ENCODE measurements at places on chromosomes 7 and 10.

- no peak for DNase-seq
Observed at GRCh38 chr10:31426401-31426800, 107.4 kb downstream of the ZEB1 start.

DNA sequence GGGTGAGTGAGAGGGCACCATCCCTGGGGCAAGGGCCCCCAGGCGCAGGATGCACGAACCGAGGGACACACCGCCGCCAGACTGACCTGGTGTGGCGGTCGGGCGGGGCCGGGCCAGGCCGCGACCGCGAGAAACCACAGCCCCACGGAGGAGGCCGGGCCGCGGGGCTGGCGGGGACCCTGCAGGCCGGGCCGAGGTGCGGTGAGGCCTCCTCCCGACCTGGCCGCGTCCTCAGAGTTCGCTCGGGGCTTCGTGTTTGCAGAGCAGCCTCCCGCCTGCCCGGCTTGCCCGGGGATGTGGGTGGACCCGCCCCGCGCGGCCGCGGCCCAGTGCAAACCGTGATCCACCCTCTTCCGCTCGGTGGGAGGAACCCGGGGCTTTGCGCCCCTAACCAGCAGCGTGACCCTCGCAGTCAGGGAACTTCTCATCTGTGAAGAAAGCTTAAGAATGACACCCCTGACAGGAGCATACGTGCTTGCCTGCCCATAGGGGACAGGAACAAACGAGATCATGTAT, 20.6 kb upstream of the HOXA13 start:
- no peak for DNase-seq

GRCh38 chr7:99121496-99122021, 22.3 kb downstream of the SMURF1 start:
- no peak for DNase-seq

GRCh38 chr10:22824984-22825383, 102.9 kb upstream of the ARMC3 start:
- no peak for DNase-seq

GRCh38 chr10:1412531-1413189, 324.7 kb downstream of the ADARB2 start:
- no peak for DNase-seq

DNA sequence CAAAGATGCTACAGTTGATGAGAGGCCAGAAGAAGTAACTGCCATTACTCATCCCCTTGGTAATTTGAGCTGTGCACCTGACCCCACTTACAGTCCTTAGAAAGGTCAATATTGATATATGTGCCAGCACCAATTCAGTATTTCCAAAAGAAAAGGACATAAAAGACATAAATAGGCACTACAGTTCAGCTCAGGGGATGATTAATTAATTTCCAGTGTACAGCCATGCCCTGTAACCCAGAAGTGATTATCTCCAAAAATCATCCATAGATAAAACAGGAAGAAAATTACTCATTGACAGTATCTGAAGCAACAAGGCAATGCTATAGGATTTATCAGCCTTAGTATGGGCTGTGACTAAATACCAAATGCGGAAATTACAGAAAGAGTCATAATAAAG, 82.4 kb downstream of the PHYHIPL start:
- DNase-seq = no peak

GRCh38 chr7:139426258-139427028, 57.0 kb downstream of the KLRG2 start:
- DNase-seq = no peak

- no peak for DNase-seq
Observed at GRCh38 chr7:36082216-36082615, 70.8 kb upstream of the EEPD1 start.

DNA sequence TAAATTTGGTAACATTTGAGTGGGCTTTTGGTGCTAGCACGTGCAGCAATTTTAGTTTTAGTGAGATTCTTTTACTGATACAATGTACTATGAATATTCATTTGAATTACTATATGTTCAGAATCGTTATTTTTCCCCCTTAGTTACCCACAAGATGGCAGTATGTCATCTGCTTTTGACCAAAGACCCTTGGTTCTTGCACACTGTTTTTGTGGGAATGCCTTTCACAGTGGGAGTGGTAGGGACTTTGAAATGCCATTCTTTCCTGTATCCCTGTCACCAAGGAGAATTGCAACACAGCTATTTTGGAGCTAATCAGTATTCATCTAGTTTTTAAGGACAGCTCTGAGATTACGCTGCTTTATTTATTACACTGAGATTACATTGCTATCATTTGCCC, 40.6 kb downstream of the SEC23IP start:
- DNase-seq = no peak

GRCh38 chr7:142134909-142135308, 23.4 kb downstream of the MGAM2 start:
- no peak for DNase-seq

GRCh38 chr10:12334186-12334530, 15.2 kb upstream of the CAMK1D start:
- no peak for DNase-seq

- no peak for DNase-seq
Observed at GRCh38 chr7:98802781-98803110, 67.1 kb downstream of the TMEM130 start.

GRCh38 chr7:151813445-151813844, 63.5 kb downstream of the PRKAG2 start:
- DNase-seq = no peak

GRCh38 chr10:100204370-100204769, 18.5 kb upstream of the ERLIN1 start:
- no peak for DNase-seq

GRCh38 chr7:25731846-25732245, 420.2 kb upstream of the NFE2L3 start:
- no peak for DNase-seq

GRCh38 chr10:25808372-25808771, 125.7 kb upstream of the MYO3A start:
- no peak for DNase-seq

DNA sequence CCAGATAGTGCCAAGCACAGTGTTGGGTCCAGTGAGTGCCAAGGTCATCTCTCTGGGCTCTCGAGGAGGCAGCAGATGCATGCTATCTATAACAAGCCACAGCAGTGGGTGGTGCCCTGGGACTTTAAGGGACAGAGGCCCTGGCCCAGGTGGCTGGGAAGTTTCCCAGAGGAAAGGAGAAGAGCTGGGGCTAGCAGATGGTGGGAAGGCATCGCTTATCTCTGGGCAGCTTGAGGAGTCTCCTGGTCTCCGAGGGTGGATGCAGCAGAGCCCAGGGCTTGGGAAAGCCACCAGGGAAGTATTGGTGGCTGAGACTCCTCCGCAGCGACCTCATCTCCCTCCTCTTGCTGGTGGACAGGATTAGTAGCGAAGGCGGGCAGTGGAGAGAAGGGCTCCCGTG, 63.4 kb upstream of the LRRC4 start:
- no peak for DNase-seq

DNA sequence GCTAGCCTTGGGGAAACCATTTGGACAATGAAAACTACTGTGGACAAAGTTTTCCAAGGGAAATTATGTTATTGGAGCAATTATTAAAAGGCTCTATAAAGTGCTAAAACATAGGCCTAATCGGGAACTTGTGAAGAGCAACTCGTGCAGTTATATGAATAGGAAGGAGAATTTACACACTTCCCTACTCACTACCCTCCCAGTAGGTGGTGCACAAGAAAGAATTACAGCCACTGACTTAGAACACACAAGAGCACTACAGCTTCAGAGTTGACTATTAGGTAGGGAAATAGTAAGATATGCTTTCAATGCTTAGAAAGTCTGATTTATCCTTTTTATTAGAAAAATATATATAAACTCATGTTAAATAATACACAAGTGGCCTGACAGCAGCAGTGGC, 47.2 kb downstream of the GSAP start:
- DNase-seq = no peak

DNA sequence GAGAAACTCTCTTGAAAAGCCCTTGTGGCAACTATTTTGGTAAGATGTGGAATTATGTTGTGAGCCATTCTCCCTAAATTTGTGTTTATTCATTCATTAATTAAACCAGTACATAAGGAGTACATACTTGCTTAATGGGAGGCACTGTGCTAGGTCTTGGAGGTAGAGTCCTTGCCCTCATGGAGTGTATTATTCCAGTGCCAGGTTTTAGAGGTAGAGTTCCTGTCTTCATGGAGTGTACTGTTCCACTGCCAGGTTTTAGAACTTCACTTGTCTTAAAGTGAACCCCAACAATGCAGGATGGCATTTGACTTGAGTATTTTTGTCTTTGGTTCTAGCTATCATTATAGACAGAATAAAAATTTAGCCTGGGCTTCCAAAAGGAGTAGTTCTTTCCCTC, 8.8 kb downstream of the MXI1 start:
- DNase-seq = no peak

DNA sequence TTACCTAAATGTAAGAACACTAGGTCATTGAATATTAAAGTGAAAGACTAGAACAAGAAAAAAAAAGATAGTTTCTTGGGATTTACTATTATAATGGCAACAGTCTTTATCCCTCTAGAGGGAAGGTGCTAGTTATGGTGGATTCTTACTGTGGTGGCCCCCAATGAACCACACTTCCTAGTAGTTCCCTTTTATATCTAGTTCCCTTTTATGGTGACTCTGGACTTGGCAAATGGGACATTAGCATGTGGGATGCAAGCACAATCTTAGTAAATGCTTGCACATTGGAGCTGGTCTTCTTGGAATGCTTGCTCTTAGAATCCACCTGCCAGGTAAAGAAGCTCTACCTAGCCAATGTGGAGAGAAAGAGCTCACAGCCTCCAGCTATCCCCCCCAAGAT, 430.2 kb downstream of the LRMDA start:
- no peak for DNase-seq

GRCh38 chr10:6925146-6925545, 345.1 kb upstream of the PRKCQ start:
- no peak for DNase-seq

GRCh38 chr10:106555599-106555998, 608.9 kb downstream of the SORCS1 start:
- DNase-seq = no peak

DNA sequence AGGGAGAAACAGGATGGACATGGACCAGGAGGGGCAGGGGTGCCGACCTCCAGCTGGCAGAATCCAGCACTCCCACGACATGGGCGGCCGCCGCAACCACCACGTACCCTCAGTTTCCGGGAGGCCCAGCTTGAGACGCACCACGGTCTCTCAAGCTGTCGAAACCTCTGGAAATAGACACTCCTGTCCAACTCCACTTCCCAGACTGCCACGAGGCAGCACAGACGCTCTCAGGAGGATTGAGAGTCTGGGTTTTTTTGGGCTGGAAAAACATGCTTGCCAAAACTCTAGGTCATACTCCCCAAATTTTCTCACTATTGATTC, 37.9 kb upstream of the PDGFA start:
- no peak for DNase-seq

DNA sequence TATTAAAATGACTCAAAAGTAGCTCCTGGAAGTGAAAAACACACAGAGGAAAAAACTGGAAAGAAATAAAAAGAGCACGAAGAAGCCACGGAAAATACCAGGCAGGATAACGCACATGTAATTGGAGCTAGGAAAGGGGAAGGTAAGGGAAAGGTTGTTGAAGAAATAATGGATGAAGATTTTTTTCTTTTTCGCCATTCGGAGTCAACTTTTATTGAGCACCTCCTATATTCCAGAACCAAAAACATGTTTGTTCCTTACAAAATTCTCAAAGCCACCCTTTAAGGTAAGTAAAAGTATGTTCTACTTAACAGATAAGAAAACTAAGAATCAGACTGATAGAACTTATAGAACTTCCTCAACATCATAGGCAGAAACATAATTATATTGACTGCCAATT, 32.8 kb upstream of the PTPRN2 start:
- DNase-seq = no peak

DNA sequence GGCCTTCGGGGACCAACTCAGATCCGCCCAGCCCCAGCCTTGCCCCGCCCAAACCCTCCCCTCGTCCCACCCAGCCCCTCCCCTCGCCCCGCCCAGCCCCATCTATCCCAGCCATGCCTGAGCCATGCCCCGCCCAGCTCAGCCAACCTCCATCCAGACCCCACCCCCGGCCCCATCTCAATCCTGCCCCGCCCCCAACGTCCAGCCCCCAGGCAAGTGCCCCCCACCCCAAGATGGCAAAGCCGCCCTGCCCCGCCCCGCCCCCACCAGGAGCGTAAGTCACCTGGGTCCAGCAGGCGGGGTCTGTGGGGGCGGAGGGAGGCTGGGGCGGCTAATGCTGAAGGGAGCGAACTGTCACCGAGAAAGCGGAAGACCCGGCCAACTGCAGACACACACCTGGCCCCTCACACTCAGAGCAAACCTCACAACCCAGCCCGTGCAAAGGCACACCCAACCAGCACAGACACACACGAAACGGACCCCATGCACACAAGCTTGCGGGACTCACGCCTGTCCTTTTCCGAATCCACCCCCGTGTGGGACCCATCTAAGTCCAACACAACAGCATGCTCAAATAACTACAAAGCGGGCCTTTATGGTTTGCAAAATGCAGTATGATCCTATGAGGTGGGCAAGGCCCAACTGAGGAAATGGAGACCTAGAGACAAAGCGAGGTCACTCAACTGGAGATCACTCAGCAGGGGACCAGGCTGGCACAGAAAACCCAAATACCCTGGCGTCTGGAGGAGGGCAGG, 11.5 kb upstream of the OGA start:
- no peak for DNase-seq

GRCh38 chr7:153290066-153290465, 530.5 kb downstream of the ACTR3B start:
- no peak for DNase-seq

DNA sequence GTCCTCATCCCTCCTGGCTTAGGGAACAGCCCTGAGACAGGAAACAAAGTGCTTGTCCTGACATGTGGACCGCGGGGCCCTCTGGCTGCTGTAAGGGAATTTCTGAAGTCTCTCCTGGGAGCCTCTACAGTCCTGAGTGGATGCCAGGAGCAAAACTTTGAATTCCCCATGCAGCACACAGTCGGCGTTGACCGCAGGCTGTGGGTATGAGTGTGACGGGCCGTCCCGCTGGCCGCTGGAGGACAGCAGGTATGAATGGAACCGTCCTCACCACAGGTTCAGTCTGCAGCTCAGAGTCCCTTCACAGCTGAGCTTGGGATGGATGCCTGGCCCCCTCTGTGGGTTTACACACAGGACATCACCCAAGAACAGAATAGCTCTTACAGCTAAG, 94.9 kb downstream of the GPR26 start:
- DNase-seq = no peak

GRCh38 chr7:155374276-155375252, 76.9 kb downstream of the INSIG1 start:
- no peak for DNase-seq

DNA sequence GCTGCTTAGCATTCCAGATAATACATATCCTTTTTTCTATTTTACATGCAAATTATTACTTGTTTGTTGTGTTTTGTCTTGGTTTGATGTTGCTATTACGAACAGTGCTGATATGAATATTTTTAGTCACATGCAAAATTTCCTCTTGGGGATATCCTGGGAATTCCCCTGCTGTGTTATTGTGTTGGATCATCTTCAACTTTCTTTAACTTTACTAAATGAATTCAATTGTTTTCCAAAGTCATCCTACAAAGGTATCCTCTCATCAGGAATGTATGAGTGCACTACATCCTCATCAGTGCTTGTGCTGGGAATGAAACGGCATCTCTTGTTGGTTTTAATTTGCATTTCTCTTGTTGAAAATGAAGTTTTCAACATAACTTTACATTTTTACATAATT, 87.1 kb downstream of the AASS start:
- no peak for DNase-seq

All from stimulated activated CD4-positive, alpha-beta T cell treated with anti-CD3 and anti-CD28 coated beads, Interleukin-12 subunit alpha, Interleukin-12 subunit beta, amount 100 ng/mL, for 24 hours (primary cell).